ENCODE measurements at places on chromosomes 3 and 15. TPM values are rescaled to one million over a fixed set of nuclear protein-coding genes. Genes with fewer than 3 reads are reported as not detected.

GRCh38 chr3:147518465-147518864, 109.3 kb downstream of the ZIC1 start:
- H3K4me1 ChIP-seq = no peaks in the 10 kb centered on the region
- no peaks in the 10 kb centered on the region for H3K36me3 ChIP-seq
- H3K27ac ChIP-seq = no peak overlapping the region
- no peaks in the 10 kb centered on the region for H3K27me3 ChIP-seq
- DNase-seq = no peak

DNA sequence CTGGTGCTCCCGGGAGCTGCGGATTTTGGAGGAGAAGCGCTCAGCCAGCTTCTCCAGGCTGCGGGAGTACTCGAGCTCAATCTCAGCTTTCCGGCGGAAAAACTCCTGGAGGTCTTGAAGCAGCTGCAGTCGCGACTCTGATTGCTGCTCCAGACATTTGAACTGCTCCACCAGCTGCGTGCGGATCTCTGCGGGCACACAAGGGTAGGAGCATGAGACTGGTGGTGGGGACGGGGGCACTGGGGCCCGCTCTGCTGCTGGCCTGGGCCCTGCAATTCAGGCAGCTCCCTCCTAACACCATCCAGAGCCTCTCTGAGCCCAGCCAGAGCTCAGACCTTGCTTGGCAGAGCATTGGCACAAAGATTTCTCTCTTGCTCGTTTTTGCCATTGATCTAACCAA, 124.7 kb downstream of the SRGAP3 start:
- H3K4me1 ChIP-seq = no peaks in the 10 kb centered on the region
- H3K27me3 ChIP-seq = no peaks in the 10 kb centered on the region
- no peaks in the 10 kb centered on the region for H3K36me3 ChIP-seq
- DNase-seq = no peak
- H3K4me3 ChIP-seq = no peak overlapping the region

GPR87 gene
- total RNA-seq = not detected

ABHD10 gene
- 18.7 TPM for total RNA-seq

DNA sequence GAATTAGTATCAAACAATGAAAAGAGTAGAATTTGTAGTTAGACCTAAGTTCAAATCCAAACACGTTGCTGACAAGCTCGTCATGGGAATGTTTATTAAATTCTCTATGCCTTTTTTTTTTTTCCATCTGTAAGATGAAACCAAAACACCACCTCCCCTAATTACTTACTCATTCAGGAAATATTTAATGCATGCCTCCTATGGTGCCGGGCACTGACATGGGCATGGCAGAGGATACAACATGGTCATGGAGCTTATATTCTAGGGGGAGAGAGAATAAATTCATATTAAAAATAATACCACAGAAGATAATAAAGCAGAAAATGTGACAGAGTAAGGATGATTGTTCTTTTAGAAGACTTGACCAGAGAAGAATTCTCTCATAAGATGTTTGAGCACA, 215.8 kb downstream of the RYR3 start:
- H3K27ac ChIP-seq = no peak overlapping the region
- no peaks in the 10 kb centered on the region for H3K36me3 ChIP-seq
- H3K27me3 ChIP-seq = peaks cover 3% of the 10 kb centered on the region
- no peak for DNase-seq

EXOG gene
- total RNA-seq = 4.4 TPM

DNA sequence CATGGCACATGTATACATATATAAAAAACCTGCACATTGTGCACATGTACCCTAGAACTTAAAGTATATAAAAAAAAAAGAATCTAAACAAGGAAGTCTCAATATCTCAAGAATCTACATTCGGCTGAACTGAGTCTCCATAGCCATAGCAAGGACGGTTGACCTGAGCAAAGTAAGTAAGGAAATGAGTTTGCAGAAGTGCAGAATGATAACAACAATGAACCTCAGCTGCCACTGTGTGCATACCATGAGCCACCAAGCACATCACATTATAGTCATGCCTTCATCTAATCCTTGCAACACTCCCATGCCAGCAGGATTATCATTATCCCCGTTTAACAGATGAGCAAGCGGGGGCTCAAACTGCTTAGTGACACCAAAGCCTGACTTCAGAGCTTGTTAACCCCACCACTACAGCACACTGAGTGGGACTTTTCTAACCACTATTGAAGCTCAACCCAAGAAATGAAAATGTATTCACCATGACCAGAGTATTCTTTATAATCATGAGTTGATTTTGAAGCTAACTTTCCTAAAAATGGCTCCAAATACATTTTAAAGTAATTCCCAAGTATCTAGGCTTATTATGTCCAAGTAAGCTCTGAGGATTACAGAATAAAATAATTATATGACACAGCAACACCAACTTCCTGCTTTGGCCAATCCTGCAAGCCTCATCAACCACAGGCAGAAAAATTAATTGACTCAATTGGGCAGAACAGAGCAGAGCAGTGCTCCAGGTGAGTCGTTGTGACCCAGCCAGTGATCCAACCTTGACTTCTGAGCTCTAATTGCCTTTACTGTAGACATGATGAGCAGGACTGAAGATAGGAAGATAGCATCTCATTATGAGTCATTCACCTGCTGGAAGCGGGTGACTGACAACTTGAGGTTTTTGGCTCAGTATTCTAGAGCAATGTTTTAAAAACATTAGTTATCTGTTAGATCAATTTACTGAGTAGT, 47.3 kb upstream of the IL12A start:
- H3K27me3 ChIP-seq = no peaks in the 10 kb centered on the region
- no peak for DNase-seq
- no peak overlapping the region for H3K27ac ChIP-seq

DNA sequence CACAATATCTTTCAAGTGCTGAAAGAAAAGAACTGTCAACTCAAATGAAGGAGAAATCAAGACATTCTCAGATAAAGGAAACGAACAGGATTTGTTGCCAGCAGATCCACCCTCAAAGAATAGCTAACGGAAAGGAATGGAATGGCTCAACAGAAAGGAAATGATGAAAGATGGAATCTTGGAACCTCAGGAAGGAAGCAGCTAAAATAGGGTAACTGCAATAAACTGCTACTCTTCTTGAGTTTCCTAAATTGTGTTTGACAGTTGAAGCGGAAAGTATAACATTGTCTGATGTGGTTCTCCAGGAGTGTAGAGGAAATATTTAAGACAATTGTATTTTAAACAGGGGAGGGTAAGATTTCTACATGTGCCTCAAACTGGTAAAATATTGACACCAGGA, 22.0 kb downstream of the PRR23E start:
- no peaks in the 10 kb centered on the region for H3K4me1 ChIP-seq
- no peak overlapping the region for H3K27ac ChIP-seq
- H3K27me3 ChIP-seq = no peaks in the 10 kb centered on the region
- DNase-seq = no peak
- H3K36me3 ChIP-seq = no peaks in the 10 kb centered on the region

LRRC2 gene
- total RNA-seq = 0.93 TPM

GRCh38 chr3:176992978-176993377, 204.3 kb downstream of the TBL1XR1 start:
- H3K4me1 ChIP-seq = no peaks in the 10 kb centered on the region
- no peak for DNase-seq
- H3K4me3 ChIP-seq = no peak overlapping the region
- no peak overlapping the region for H3K27ac ChIP-seq
- no peaks in the 10 kb centered on the region for H3K36me3 ChIP-seq

SLC12A1 gene
- total RNA-seq = 0.05 TPM

DNA sequence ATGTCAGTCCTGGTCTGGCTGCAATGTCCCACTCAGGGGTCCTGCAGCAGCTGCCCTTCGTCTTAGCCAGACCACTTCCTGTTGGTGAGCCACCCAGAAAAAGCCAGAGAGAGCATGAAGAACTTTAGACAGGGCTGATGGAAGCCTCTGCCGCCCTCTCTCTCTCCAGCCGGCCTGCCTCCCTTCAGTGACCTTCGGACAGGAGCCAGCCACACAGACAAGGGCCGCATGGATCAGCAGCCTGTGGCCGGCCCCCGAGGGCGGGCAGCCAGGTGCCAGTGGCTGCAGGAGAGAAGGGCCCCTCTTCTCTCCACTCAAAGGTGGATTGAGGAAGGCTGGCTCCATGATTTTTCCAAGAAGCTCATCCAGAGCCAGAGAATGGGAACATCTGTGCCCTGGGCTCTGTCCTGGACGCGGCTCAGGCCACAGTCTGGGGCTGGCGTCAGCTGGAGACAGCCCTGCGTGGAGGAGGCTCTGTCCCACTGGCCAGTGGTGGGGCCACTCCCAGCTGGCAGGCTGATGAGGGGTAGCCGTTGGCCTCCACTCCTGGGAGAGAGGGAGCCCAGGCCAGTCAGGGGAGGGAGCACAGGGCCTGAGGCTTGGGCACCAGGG, 42.9 kb downstream of the ISG20 start:
- no peak for DNase-seq
- no peaks in the 10 kb centered on the region for H3K27me3 ChIP-seq
- no peak overlapping the region for H3K27ac ChIP-seq
- no peaks in the 10 kb centered on the region for H3K4me1 ChIP-seq
- no peak overlapping the region for H3K4me3 ChIP-seq

FILIP1L gene
- 1.4 TPM for total RNA-seq

GOLGA8H gene
- not detected for total RNA-seq

LDHAL6B gene
- not detected for total RNA-seq

GRAMD1C gene
- 2.3 TPM for total RNA-seq

SFMBT1 gene
- 17.8 TPM for total RNA-seq

DNA sequence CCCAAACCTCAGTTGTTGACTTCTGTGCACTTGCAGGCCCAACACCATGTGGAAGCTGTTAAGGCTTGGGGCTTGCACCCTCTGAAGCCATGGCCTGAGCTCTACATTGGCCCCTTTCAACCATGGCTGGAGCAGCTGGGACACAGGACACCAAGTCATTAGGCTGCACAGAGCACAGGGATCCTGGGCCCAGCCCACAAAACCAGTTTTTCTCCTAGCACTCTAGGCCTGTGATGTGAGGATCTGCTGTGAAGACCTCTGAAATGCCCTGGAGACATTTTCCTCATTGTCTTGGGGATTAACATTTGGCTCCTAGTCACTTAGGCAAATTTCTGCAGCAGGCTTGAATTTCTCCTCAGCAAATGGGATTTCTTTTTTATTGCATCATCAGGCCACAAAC, 1255.7 kb downstream of the ZPLD1 start:
- H3K4me1 ChIP-seq = no peaks in the 10 kb centered on the region
- DNase-seq = no peak
- H3K27ac ChIP-seq = no peak overlapping the region
- no peak overlapping the region for H3K4me3 ChIP-seq
